Activated CD8-positive, alpha-beta memory T cell treated with anti-CD3 and anti-CD28 coated beads for 48 hours (primary cell): ENCODE measurements at places on chromosomes 1 and 21.

DNA sequence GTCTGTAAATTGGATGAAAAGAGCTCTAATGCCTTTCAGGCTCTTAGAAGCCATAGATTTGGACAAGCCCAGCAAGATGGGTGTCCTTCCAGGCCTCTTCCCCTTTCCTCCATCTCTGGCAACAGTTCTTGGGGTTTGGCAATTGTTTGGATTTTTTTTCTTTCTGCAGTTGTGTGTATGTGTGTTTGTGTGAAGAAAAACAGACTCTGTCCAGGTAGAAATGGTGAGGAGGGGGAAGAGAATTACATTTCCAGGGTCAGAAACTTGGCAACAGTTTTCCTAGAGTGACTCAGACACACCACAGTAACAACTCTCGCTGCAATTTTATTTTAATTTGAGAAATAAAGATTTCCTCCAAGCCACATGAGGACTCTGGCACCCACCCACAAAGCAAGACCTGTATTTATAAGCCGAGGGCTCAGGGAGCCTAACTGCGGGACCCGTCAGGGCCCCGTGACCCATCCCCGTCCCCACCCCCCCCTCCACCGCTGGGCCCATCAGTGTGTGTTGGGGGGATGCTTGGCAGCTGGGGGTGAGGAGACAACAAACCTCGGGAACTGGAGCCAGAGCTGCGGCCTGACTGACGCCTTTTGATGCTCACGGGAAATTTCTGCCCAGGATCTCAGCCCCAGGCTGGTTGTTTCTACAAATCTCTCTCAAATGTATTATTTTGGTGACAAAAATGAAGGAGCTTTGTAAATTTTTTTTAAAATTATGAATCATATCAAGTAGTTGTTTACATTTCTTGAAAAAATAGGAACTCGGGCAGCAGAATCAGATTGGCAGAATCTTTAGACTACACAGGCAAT is 4.4 kb downstream of the TMEM200B start:
- no peak for DNase-seq

GRCh38 chr1:237677979-237678378 is 212.7 kb downstream of the ZP4 start:
- DNase-seq, result no peak

- no peak for DNase-seq
These were observed 16.9 kb downstream of the CROCC start for GRCh38 chr1:16938351-16939321.

DNA sequence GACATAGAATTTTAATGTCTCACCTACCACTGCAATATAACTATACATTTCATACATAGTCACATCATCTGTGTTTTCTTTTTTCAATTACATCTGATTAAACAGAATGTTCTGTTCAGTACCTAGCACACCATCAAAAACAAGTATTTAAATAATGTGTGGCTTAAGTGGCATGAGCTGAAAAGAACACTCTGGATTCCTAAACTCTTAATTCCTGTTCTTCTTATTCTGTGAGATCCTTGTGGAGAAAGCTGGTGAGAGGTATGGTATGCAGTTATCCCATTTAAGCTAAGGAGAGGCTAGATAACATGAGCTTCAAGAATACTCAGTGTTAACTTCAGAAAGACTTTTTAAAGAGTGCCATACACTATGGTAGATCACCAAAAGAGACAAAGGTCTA is 5.5 kb downstream of the TP53BP2 start:
- no peak for DNase-seq

GRCh38 chr1:73333847-73334503 is 864.0 kb downstream of the LRRIQ3 start:
- no peak for DNase-seq

GRCh38 chr1:45010855-45011811 is at the start of gene HECTD3:
TSS of gene HECTD3 (minus strand) at chr1:45011324. CDS start at chr1:45011257, 67 bp downstream.
- no peak for DNase-seq

- no peak for DNase-seq
These were observed 258.0 kb downstream of the KCNJ6 start for GRCh38 chr21:37658121-37658816.

GRCh38 chr21:33035147-33035546 is 9.4 kb downstream of the OLIG2 start:
- DNase-seq, result no peak

- no peak for DNase-seq
These were observed 73.5 kb upstream of the NGF start for GRCh38 chr1:115411371-115412063.

GRCh38 chr1:215754112-215754511 is 187.0 kb downstream of the KCTD3 start:
- DNase-seq, result no peak

GRCh38 chr1:26132128-26132833 is 20.7 kb downstream of the PDIK1L start:
- DNase-seq, result no peak

- DNase-seq, result no peak
These were observed 50.5 kb downstream of the EYA3 start for GRCh38 chr1:28037946-28038345.

DNA sequence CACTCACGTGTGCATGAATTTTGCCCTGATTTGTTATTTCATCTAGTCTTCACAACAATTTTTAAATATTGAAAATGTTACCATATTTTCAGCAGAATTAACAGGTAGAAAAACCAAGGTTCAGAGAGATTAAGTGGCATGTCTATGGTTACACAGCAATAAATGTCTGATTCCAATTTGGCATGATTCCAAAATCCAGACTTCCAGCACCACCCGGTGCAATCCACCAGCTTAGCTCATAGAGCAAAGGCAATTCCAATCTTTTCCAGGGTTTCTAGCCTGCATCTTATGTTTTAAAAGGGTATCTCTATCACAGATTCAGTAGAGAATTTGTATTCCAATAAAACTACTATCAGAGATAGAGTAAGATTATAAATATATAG is 161.8 kb downstream of the TPR start:
- no peak for DNase-seq

- DNase-seq, result no peak
These were observed 9.1 kb downstream of the CYYR1 start for GRCh38 chr21:26563856-26564503.

- DNase-seq, result no peak
These were observed 74.4 kb downstream of the CAMTA1 start for GRCh38 chr1:6859415-6860343.

DNA sequence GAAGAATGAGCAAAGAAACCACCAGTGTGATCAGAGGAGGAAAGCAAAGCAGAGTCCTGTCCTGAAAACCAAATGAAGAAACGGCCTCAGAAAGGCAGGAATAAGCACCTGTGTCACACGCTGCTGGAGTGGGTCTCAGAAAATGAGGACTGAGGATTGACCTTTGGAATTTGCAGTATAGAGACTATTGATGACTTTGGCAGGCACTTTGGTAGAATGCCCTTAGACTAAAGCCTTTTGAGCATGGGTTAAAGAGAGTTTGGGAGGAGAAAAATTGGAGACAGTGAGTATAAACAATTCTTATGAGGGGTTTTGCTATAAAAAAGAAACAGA is 43.2 kb downstream of the HENMT1 start:
- DNase-seq, result no peak

GRCh38 chr1:203915811-203916210 is 54.4 kb downstream of the SNRPE start:
- DNase-seq, result no peak

DNA sequence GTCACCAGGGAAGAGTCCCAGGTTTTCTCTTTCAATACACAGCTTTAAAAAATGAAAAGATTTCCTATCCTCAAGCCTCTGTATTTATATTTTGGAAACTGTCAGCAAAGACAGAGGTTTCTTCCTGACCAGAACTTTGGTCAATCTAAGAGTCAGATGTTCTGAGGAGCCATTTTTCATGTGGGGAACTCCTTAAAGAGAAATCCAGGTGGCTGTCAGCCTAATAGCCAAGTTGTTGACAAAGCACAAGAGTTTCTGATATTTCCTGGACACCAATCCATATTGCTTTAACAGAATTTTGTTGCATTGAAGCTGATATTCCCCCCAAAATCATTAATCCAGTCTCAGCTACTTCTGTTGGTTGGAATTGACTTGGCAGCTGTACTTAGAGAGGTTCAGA is 318.6 kb upstream of the NFIA start:
- DNase-seq, result no peak

DNA sequence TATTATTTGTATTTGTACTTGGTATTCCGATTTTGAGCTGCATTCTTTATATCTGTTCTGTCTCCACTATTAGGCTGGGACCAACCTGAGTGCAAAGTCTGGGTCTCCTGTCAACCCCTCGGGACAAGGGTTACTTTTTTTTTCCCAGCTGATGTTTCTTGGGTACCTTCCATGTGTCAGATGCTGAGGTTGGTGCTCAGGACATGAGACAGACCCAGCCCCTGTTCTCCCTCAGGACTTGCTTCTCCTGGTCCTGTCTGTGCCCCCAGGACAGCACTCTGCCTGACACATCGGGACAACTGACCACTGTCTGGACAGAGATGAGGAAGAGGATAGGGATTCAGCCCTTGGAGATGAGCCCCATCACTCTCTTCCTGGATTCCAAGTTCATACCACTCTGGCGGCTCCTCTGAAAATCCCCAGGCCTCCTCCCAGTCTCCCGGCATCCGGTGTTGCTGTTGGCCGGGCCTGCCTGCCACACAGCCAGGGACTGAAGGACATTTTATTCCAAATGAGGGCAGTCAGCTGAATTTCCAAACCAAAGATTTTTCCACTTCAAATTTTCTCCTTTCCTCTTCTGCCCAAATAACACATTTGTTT is 55.6 kb upstream of the FMOD start:
- DNase-seq, result no peak
